ENCODE measurements at places on chromosomes 1 and 21.
A peak's percentile ranks its signal among the peaks of the same experiment; 100 is the strongest.

DNA sequence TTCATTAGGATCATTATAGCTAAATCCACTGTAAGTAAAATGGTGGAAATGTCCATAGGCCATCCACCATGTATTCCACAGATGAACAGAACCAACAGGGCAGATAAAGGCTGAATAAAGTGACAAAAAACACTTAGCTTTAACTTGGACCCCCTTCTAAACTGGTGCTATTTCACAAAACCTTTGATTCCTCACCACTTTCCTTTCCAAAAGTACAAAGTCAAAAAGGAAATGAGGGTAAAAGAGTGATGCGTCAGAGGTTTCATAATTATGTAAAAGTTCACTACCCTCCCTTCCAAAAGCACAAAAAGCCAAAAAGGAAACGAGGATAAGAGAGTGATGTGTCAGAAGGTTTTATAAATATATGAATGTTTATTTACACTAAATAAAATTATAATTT, 172.2 kb downstream of the TBX15 start:
- DNase-seq, result no peak

DNA sequence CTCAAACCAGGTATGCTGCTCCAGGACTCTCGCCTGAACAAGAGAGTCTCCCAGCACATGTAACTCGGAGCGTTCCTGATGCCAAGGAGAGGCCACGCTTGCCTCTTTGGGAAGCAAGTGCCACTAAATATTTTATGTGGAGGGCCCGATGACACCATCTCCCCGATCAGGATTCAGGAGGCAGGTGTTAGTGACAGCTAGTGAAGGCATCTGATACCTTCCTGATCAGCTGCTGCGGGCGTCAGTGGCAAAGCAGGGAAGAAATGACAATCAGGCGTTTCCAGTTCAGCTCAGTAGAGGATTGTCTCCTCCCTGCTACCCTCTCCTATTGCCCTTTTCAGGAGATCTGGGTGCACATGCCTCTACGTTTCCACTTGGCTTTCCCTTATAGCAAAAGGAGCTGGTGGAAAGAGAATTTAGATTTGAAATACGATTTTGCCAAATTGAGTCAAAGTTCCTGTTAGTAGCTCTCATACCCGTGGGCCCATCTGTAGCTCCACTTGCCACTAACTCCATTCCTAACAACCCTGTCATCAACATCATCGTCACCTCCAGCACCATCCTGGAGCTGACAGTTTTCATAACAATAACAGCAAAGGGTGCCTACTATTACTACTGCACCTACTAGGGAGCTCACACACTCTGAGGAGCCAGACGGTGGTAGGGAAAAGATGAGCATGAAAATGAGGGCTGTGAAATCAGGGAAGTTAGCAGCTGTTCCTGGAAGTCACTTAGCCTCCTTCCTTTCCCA, 21.6 kb downstream of the PLXNA2 start:
- DNase-seq, result no peak

- no peak for DNase-seq
Measured at GRCh38 chr1:218433744-218434143, 88.6 kb downstream of the TGFB2 start.

GRCh38 chr1:179121159-179121938, 39.5 kb downstream of the TOR3A start:
- DNase-seq, result no peak

DNA sequence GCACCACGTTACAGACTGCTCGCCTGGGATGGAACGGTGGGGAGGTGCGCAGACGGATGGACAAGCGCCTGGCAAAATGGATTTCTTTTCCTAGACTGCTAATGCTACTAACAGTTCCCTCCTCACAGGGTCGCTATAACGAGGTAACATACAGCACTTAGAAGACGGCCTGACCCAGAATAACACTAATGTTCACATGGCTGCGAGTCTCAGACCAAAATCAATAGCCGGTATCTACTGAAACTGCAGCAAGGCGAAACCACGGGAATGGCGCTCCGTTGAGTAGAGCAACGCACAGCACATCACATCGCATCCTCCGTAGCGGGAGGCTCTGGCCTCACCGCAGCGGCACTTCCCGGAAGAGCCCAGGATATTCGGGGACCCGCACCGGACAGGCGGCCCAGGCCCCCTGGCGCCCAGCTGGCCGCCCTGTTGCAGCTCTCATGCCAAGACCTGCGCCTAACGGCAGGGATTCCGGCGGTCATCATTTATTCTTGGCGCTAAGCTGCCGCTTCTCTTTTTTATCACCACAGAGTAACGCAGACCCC, 46.6 kb downstream of the VPS26C start:
- DNase-seq, result no peak

- no peak for DNase-seq
Measured at GRCh38 chr1:29736582-29737188, 500.4 kb downstream of the PTPRU start.

DNA sequence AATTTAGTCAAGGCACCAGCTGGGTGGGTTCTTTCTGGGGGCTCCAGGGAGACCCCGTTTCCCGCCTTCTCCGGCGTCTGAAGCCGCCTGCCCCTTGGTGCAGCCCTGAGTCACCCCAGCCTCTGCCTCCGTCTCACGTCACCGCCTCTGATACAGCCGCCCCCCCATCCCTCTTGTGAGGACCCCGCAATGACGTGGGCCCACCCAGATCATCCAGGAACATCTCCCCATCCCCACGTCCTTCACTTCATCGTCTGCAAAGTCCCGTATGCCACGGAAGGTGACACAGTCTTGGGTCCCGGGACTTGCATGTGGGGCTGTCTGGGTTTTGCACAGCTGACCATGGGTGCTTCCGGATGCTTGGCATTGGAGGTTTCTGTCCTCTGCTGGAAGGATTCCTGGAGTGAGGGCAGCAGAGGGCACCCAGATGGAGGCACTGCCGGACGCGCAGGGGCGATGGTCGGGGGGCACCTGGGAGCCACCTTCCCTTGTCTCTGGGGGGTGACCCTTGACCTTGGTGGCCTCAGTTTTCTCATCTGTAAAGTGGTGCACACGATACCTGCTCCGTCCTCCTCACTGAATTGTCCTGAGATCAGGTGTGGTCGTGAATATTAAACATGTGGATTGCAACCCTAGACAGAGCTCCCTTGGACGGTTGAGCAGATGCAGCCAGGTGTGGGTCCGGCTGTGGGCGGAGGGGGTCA, 58.8 kb downstream of the PRKCZ start:
- no peak for DNase-seq

DNA sequence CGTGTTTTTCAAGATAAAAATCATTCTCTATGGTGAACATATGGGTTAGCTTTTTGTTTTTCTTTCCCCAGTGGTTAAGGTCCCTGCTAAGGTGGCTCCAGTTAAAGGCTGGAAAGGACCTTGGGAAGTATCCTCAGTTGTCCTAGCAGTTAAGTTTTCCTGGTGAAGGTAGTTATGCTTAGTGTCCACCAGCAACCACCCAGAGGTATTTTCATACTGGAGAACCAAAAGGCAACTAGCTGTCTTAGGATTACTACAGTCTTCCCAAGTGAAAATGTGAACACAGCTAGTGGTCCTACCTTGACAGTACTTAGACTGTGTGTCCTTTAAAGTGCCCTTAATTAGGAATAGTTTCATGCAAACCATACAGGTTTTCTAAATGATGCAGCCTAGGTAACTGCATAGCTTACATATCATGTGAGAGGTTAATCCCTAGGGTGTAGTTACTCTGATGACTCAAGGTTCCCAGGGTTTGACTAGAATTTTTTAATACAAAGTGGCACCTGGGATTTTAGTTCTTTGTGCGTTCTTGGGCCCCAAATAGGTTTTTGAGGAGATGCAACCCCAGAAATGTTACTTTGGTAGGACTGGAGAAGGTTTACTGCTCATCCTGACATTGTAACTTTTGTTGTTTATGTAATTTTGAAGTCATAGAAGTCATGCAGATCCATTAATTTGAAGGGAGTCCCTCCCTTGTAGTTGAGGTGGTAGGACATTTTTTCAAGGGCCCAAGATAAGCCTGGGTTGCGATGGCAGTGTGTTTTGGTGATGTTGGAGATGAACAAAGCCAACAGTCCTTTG, 36.5 kb downstream of the YY1AP1 start:
- DNase-seq, result no peak

DNA sequence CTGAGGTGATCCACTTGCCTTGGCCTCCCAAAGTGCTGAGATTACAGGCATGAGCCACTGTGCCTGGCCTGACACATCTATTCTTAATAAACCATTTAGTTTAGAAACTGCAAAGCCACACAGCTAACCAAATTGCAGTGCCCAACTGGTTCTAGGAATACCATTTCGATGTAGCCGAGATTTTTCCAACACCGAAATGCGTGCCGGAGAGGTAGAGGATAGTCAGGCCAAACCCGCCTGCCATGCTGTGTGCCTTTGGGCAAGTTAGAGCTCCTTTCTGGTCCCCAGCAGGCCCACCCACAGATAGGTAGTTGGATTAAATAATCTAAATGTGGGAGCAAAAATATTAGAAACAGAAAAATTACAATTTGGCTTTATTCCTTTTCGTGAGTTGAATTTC, 254.4 kb downstream of the FOXD2 start:
- DNase-seq, result no peak

- DNase-seq, result no peak
Measured at GRCh38 chr1:228282329-228283042, 74.6 kb downstream of the OBSCN start.

DNA sequence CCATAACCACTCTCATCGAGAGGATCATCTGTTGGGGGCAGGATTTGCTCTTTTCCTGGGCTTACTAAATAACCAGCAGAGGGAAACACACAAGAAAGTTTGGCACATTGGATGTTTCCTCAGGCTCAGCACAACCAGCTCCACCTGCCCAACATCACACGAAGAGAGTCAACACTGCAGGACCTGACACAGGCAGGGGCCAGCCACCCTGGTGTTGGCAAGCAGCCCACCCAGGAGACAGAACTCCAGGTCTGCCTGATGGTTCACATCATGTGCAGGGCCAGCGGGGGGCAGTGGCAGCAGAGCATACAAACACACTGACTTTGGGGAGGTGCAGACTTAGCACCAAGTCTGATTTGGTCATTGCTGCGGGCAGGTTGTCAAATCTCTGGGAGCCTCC, 182.3 kb upstream of the GALNT2 start:
- DNase-seq, result no peak

- DNase-seq, result peak; percentile 54
Measured at GRCh38 chr1:59146651-59147358, 150.1 kb upstream of the FGGY start.

- DNase-seq, result no peak
Measured at GRCh38 chr1:109240158-109241152, 8.9 kb upstream of the CELSR2 start.

DNA sequence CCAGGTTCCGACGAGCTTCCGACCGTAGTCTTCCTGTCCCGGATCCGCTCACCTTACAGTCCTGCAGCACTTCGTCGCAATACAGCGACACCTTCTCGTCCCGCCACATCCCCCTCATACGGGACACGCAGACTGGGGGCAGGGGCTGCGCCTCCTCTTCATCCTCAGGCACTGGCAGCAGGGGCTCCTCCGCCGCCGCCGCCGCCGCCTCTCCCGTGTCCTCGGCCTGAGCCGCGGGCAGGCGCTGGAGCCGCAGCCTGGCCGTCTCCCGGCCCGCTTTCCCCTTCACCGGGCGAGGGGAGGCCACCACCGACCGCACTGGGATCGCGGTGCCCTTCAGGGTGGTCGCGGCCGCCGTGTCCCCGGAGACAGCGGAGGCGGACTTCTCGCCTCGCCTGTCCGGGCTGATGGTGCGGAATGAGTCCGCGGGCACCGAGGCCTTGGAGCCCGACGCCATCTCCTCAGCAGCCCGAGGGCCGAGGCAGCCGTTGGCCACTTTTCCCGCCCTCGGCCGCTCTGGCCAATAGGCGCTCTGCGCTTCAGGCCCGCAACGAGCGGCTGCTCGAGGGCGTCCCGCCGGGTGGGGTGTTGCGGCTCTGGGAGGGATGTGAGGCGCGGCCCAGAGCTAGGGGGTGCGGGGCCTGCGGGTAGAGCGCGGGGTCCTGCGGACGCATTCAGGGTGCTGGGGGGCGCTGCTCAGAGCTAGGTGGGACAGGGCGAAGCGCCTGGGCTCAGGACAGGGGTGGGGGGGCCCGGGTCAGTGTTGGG, at the start of gene SHCBP1L:
TSS of gene SHCBP1L (minus strand) at position 490 of the 768 bp plus-strand sequence. CDS start at position 457, 33 bp downstream.
- DNase-seq, result no peak

DNA sequence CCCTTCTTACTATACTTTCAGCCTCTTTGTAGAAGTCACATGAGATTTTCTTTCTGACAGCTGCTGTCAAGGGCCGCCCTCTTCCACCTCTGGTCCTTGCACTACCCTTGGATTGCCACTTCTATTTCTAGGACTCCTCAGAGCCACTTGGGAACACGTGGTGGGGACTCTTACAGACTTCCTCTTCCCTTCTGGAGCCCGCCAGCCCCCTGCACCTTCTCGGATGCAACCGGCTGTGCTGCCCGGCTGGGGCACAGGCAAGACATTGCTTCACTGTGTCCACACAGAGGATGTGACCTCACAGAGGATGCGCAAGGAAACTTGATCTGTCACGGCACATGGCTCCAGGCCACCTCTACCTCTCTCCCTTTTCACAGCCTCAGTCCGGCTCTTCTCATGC, 2.4 kb upstream of the IKBKE start:
- no peak for DNase-seq

GRCh38 chr21:18041012-18041411, 203.6 kb upstream of the CHODL start:
- DNase-seq, result no peak

GRCh38 chr1:37692834-37693175, 489 bp downstream of the CDCA8 start:
- DNase-seq, result no peak

DNA sequence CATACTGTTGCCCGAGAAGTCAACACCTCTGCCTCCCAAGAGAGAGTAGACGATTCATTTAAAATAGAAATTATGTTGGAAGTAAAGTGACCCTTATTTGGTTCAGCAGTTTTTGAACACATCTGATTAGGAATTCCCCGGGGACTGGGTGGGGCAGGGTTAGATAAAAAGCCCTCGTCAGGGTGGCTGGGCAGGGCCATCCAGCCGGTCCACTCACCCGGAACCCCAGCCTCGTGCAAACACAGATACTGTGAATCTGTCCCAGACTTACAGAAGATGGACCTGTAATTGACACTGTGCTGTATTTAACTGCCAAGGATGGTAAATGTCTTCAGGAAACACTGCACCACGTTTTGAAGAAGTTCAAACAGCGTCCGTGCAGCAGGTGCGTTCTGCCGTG, 63.7 kb downstream of the PRDM16 start:
- no peak for DNase-seq

GRCh38 chr1:56531624-56532349, 47.6 kb downstream of the PLPP3 start:
- no peak for DNase-seq

DNA sequence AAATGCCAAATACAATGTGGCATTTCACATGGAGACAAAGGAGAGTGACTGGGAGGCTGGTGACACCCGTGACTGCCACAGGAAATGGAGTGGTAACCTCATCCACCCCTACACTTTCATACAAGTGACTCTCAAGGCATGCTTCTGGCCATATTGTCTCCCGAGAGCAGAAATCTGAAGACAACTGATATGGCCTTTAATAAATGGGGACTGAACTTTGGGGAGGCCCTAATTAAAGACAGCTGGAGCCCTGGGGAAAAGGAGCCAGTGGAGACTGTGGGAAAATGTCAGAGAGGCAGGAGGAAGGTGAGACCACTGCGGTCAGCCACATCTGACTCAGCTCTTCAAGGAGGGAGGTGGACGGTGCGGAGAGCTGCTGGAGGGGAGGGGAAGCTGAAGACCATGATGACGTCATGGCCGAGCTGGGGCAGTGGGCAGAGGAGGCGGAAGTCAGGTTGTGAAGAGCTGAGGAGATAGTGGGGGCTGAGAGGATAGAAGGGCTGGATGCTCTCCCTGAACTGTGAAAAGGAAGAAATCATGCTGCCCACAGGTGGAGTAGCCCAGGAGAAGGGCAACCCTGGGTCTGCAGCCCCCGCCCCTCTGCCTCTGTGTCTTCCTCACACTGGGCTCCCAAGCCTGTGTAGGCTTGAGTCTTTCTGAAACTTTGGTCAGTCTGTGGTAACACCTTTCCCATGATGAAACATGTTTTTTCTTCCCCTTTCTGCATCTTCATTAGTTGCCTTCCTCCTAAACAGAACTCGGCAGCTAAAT, 14.0 kb upstream of the NCF2 start:
- no peak for DNase-seq
